ENCODE measurements at places on chromosomes 1 and 21. TPM values are rescaled to one million over a fixed set of nuclear protein-coding genes. Genes with fewer than 3 reads are reported as not detected.

Gene SUSD4
- 25.3 TPM for total RNA-seq

Gene KCNA2
- 14.4 TPM for total RNA-seq

Gene HSPB7
- 0.36 TPM for total RNA-seq

Gene GPX7
- total RNA-seq, result 29.5 TPM

Gene FGR
- total RNA-seq, result 1.9 TPM

Gene TAL1
- 2.7 TPM for total RNA-seq

Gene ADAM30
- not detected for total RNA-seq

Gene HYI
- 28.0 TPM for total RNA-seq

Gene ADAMTS5
- 5.8 TPM for total RNA-seq

Gene TDRKH
- 17.9 TPM for total RNA-seq

DNA sequence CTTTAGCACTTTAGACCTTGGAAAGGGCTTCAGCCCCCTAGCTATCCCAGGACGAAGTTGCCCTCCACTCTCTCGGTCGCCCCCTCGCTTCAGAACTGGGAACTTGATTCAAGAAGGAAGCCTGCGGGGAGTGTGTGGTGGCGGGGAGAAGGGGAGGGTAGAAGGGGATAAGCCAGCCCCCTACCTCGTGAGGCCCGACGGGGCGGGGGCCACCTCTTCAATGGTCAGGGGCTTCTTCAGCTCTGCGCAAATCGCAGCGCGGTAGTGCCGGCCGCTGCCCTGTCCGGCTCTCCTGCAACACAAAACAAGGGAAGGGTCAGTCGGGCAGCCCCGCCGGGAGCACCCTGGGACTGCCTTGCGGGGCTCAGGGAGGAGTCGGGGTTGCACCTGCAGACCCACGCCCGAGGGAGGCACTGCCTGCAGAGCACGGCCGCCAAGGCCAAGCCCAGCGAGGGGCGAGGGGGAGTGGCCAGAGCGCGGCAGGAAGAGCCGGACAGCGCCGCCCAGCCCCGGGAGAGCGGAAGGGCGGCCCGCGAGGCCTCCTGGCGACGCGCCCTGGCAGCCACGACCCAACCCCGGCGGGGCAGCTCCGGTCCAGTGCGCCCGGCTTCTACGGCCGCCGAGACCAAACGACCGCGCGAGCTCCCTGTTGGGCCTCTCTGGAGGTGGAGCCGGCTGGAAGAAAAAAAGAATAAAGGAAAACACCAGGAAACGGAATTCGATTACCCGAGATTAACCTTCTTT is 56.2 kb upstream of the RASAL2 start:
- DNase-seq, result peak; percentile 23

- no peak for DNase-seq
Observed at GRCh38 chr1:228875741-228876140, 140.5 kb downstream of the RHOU start.

GRCh38 chr1:69993810-69994209 is 211.6 kb downstream of the LRRC40 start:
- no peak for DNase-seq

- no peak for DNase-seq
Observed at GRCh38 chr1:3457910-3458883, 3.7 kb downstream of the ARHGEF16 start.

- peak; percentile 77 for DNase-seq
Observed at GRCh38 chr1:171801487-171801891, 20.0 kb downstream of the METTL13 start.

- DNase-seq, result no peak
Observed at GRCh38 chr21:24278711-24279110, 1328.6 kb downstream of the MRPL39 start.

- DNase-seq, result no peak
Observed at GRCh38 chr1:30695439-30695841, 27.9 kb downstream of the MATN1 start.

GRCh38 chr1:31576201-31576669 is at the start of gene TINAGL1:
Gene TINAGL1 (plus strand): TSS chr1:31576515. CDS start chr1:31577149, 634 bp downstream.
- DNase-seq, result no peak

- peak; percentile 2 for DNase-seq
Observed at GRCh38 chr1:95653618-95654017, 419.6 kb downstream of the RWDD3 start.

GRCh38 chr1:184753608-184754475 is 816 bp downstream of the EDEM3 start:
- DNase-seq, result no peak

DNA sequence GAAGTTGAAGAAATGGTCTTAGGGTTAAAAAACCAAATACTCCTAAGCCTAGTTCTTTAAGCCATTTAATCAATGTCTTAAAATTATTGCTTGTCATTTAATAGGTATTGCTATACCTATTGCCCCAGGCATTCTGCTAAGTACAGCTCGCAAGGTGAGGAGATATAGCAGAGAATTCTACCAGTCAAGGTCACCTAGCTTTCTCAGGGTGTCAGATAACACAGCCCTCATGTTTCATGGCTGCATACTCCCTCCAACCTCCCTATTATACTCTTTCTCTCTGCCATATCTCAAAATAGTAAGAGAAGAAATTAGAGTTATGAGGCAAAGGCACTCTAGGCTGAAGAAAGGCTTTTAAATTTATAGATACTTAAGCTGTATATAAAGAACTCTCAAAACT is 68.4 kb upstream of the GPR88 start:
- DNase-seq, result no peak

GRCh38 chr1:171898941-171899340 is 57.6 kb downstream of the DNM3 start:
- DNase-seq, result peak; percentile 13

GRCh38 chr1:153540394-153541361 is at the start of gene S100A5:
Gene S100A5 (minus strand): TSS chr1:153540934. CDS start chr1:153540191, 743 bp downstream.
- DNase-seq, result no peak

- DNase-seq, result no peak
Observed at GRCh38 chr1:226975259-226976250, 35.5 kb downstream of the COQ8A start.

GRCh38 chr1:55618199-55618598 is 403.0 kb upstream of the USP24 start:
- no peak for DNase-seq

GRCh38 chr1:167821356-167821685 is 92.6 kb downstream of the ADCY10 start:
- no peak for DNase-seq

GRCh38 chr1:227225715-227226346 is 92.5 kb downstream of the CDC42BPA start:
- no peak for DNase-seq

- no peak for DNase-seq
Observed at GRCh38 chr1:214454569-214455396, 96.6 kb downstream of the PTPN14 start.

GRCh38 chr1:63124666-63125191 is 197.6 kb upstream of the FOXD3 start:
- no peak for DNase-seq

DNA sequence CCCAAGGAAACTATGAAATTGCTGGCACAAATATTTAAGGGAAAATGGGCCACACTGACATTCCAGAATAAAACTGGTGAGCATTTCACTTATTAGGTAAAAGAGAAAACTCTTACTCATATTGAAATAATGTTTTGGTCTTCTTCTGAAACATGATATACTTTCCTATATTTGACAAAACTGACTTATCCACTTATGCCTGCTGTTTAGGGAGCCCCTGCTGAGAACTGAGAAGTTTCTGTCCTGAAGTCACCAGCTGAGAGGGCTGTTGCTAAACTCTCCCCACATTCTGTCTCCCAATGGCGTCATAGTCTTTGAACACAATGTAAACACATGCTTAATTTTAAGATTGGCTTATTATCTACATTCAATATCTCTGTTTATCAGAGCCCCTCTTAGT is 46.8 kb upstream of the ZC3H11B start:
- DNase-seq, result no peak

GRCh38 chr1:207848234-207848633 is 62.7 kb downstream of the CD34 start:
- no peak for DNase-seq

- DNase-seq, result peak; percentile 2
Observed at GRCh38 chr1:152227310-152227928, 3.4 kb upstream of the HRNR start.

- no peak for DNase-seq
Observed at GRCh38 chr1:96596226-96596922, 125.2 kb upstream of the PTBP2 start.

DNA sequence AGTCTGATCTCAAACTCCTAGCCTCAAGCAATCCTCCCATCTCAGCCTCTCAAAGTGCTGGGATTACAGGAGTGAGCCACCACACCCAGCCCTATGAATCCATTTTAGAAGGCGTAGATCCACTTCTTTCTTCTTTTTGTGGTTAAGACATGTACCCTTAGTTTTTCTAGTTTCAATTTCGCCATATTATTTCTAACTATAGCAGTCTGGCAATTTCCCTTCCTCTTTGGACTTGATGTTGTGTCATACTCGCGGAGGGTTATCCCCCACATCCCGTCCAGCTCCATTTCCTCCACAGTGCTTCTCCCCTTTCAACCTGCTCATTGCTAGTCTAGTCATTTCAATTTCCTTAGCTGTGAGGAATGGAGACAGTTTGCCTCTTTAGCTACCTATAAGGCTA is 5.2 kb upstream of the LRRC8D start:
- DNase-seq, result no peak

DNA sequence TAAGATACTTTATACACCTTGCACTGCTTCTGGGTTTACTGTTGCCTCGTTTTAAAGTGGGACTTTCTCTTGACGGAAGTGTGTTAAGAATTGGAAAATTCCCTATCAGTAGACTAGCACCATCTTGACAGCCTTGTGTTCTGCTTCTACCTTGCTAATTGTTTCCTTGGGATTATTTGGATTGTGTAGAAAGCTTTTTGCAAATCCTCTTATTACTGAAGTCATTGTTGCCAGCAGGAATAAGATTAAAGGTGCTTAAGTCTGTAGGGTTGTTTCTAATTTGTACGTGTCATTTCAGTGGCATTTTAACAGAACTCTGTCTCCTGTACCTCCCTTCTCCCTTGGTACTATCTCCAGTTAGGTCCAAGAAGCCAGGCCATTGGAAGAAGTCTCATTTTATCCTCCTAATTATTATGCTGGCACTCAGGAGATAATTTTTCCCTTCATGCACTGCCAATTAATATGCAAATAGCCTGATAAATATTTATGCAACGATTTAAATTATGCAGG is 107.7 kb downstream of the POU2F1 start:
- DNase-seq, result no peak

GRCh38 chr1:113040718-113041412 is 32.1 kb upstream of the LRIG2 start:
- no peak for DNase-seq

DNA sequence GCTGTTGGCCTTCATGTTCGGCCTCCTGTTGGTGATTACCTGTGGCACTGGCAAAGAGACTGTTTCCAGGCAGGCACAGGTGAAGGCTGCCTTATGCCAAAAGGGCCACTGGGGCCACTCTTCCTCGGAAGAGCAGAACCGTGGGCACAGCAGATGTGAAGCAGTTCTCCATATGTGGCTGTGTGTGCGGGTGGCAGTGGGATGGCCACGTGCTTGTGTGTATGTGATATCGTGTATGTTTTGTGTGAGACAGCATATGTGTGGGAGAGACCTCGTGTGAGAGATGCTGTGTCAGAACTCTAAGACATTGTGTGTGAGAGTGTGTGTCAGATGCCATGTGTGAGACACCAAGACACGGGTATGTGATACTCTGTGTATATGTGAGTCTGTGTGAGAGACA is 53.4 kb upstream of the KDM4A start:
- DNase-seq, result no peak

DNA sequence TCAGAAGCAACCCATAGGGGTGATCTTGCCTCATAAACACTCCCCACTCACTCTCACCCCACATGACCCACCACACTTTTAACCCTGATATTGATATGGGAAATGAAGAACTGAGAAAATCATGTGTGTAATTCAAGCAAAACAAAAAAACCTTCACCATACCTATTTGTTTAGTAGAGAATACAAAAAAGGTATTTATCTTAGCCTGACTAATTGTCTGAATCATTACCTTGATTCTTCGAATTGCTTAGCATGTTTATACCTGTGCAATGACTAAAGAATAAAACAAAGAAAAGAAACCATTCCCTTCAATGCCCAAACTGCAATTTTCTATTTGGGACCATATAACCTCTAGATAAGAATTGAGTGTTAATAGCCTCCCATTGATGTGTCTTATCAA is 1.8 kb downstream of the CLDN17 start:
- DNase-seq, result no peak

GRCh38 chr1:39859859-39860812 is 23.2 kb downstream of the TRIT1 start:
- no peak for DNase-seq

DNA sequence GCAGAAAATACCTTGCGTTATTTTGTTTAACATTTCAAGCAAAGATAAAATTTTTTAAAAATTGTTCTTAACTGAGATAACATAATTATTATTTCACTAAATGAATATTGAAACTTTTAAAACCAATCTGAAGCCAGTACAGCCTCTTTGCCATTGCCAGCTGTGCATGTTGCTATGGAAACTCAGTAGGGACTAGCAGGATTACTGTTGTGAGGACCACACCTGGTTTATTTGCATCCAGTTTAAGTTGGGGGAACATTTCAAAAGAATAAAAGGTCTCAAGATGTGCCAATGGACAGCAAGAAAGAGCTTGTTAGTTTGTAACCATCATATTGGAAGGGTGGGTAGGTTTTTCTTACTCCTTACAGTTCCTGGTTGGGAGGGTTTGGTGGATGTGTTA is 80.7 kb downstream of the POU2F1 start:
- DNase-seq, result no peak

- no peak for DNase-seq
Observed at GRCh38 chr1:150192012-150192411, 42.3 kb downstream of the PLEKHO1 start.

DNA sequence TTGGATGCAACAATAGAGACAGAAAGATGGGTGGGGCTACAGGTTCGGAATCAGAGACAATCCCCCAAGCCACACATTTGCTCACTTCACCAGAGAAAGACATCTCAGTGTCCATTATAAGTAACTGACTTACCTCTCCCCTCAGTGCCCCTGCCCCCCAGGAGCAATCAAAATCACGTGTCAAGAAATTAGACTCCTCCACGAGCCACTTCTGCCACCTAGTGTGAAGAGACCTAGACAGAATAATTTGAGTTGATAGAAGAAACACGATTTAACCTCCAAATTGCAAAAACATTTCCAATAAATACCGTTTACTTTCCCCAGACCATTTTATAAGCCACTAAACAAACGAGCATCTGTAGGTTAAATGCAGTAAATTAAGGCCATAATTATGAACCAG is 123.2 kb downstream of the SLC30A10 start:
- DNase-seq, result no peak

- DNase-seq, result no peak
Observed at GRCh38 chr1:201172326-201172725, 18.1 kb upstream of the TMEM9 start.
